ENCODE measurements at places on chromosomes 7 and 10.

- no peak for DNase-seq
Observed at GRCh38 chr10:3807211-3807927, 22.4 kb upstream of the KLF6 start.

DNA sequence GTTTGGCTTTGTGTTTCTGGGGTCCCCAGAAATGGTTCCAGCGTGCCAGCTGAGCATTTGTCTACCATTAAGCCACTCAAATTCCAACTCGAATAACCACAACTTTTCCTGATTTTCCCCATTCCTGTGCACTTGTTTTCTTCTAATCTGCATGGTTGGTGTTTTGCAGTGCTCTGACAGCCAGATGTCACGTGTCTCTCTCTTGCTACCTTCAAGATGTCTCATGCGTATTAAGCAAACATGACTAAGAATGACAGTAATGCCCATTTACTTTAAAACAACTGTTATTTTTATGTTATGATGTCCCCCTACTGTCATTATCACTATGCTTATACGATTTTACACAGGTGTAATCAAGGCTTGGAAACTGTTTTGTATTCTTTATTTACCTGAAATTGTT, 35.2 kb upstream of the MXI1 start:
- no peak for DNase-seq

DNA sequence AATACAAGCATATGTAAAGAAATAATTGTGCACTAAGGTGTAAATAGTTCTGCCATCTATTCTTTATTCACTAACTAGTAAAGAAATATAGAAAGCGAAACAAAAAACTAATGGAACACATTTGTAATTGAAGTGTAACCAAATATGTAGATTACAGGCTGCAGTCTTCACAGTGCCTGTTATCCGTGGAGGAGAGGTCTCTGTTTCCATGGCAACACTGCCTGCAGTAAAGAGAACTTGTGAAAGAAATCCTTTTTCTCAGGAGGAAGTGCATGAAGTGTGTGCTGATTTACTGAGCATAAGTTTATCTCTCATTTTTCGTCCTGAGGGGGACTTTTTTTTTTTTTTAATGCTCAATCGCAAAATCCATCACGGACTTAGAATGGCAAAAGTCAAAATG, 102.5 kb downstream of the APBB1IP start:
- no peak for DNase-seq

GRCh38 chr10:96767611-96768010, 47.3 kb upstream of the PIK3AP1 start:
- DNase-seq: no peak

DNA sequence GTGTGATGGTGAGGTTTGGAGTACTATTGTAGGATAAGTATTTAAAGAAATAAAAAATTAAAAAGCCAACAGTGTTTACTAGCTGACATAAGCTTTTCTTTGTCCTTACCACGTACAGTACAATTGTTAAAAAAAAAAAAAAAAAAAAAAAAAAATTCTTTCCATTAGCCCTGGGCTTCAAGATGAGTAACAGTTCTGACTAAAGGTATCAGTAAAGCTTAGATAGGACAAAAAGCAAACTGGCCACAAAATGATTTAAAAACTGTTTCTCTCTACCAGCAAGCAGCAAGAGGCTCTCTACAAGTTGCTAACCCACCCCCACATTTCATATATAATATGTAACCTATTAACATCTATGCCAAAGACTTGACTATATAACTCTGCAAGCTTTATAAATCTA, 17.5 kb downstream of the HYCC1 start:
- DNase-seq: no peak

DNA sequence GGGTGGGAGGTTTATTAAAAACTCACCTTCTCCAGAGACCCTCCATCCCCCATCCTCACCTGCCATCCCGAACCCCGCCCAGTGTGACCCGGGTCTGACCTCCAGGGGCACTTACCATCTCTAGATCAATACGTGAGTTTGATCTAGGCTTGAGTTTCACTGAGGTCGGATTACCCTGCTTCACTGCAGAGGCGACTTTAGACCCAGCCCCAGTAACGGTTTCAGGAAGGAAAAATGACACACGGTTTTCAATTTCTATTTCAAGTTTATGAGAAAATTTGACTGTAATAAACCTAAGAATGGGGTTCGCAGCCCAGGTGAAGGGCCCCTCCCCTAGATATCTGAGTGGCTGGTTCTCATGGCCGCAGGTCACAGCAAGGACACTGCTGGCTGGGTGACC, 33.1 kb downstream of the RCC1L start:
- DNase-seq: no peak

GRCh38 chr10:97333601-97334369, 744 bp downstream of the FRAT2 start:
- DNase-seq: no peak

DNA sequence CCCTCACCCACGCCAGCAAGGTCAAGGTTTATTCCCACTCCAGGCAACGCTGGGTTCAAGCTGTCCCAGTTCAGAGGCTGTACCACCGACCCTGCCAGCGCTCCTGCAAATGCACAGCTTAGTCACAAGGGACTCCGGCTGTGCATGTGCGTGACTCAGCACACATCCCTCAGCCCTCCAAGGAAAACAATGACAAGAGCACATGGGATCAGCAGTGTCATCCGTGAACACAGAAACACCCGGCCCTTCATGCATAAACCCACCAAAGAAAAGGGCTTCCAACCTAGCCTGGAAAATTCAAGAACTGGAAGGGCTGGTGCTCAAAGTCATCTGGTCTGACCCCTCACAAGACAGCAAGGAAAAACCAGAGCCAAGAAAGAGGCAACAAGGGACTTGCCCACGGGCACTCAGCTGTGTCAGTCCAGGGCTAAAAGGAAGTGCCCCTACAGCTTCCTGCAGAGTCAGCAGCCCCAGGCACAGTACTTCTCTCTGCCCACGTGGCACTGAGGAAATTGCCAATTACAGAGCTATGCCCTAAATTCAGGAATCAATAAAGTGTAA, 106.1 kb downstream of the KCNMA1 start:
- no peak for DNase-seq

DNA sequence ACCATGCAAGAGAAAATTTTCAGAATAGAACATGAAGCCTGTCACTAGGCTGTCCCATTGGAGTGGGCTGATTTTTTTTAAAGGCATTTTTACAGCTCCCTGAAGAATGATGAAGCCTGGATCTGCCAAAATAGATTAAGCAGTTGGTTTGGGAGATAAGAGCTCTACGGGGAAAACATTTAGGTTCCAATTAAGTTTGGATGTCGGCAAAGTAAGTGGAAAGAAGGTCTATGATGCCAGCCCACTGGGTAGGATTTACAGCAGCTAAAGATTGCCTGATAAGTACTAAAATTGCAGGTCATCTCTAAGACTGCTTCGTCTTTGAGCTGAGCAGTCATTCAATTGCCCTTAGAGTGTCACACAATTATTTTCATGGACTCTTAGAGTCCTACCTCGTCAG, 939.2 kb upstream of the CELF2 start:
- no peak for DNase-seq

- no peak for DNase-seq
Observed at GRCh38 chr10:114432566-114433093, 28.3 kb upstream of the AFAP1L2 start.

DNA sequence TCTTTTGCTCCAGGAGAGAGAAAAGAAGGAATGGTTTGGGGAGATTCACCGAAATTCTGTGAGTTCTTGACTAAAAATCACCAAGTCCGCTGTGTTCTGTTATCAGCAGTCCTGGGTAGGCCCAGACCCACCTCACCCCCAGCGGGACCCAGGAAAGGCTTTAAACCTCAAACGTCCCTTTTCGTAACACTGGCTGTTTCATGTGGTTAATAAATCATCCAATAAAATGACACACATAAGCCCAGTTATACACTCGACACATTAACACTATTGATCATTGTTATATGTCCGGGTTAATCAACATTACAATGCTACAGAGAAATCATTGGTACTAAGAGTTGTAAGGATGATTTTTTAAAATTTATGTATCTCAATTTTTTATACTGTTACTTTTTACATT, 25.2 kb downstream of the DIP2C start:
- no peak for DNase-seq

- DNase-seq: no peak
Observed at GRCh38 chr10:95500649-95501048, 60.5 kb downstream of the SORBS1 start.

GRCh38 chr7:55509322-55509721, 63.0 kb downstream of the VOPP1 start:
- DNase-seq: no peak

GRCh38 chr10:3702569-3702968, 82.4 kb downstream of the KLF6 start:
- DNase-seq: peak; percentile 33

DNA sequence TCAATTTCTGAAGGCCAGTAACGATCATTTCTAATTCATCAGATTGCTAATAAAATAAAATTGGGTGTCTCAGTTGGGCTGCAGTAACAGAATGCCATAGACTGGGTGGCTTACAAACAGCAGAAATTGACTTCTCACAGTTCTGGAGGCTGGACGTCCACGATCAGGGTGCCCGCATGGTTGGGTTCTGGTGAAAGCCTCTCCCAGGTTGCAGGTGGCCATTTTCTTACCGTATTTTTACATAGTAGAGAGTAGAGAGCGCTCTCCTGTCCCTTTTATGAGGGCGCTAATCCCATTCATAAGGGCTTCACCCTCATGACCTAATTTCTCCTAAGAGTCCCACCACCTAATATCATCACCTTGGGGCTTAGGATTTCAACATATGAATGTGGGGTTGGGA, 106.0 kb downstream of the SPAG6 start:
- no peak for DNase-seq

DNA sequence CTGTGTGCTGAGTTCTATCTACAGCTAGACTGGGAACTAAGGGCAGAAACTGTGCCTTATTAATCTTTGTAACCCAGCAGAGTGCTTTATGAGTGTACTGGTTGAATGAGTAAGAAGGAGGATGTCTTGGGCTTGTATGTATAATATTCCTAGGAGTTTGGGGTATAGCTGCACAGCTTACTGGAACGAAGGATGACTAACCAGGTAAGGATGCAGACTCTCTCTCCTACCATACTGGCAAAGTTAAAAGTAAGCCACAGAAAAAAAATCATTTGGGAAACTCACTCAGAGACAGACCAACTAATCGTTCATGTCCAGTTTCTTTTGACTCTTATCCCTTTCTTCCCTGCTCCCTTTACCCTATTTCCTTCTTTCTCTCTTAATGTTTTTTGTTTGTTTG, 1.4 kb upstream of the DHTKD1 start:
- DNase-seq: no peak

DNA sequence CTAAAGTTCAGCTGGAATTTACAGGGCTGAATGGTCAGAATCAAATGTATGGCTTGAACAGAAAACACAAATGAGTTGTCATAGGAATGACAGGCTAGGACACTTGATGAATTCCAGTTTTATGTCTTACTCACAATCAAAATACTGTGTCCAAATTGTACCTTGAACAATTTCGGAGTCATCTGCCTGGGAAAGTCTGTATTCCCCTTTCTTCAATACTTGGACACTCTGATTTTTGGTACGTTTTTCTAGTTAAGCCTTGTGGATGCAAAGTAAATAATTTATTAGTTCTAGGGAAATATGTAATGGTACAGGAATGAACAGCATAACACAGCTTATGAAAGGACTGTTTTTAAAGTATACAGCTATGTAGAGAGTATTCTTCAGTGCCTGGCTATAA, 100.4 kb downstream of the ITGB8 start:
- DNase-seq: no peak

DNA sequence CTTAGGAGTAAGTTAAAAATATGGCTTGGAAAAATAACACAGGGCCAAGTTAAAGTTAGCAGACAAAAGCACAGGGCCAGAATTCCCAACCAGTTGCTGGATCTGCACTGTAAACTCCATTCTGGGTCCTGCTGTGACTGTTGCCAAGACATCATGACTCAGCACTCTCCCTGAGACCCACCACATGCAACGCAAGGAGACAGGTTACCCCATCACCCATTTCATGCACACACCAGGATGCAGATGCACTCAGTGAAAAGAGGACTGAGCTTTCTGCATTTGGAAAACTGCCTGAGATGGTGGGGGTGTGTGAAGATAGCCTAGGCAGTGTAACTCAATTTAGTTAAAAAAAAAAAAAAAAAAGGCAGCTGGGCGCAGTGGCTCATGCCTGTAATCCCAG, 97.6 kb upstream of the ZNF438 start:
- DNase-seq: no peak

GRCh38 chr7:91949221-91950009, 8.8 kb downstream of the AKAP9 start:
- no peak for DNase-seq

GRCh38 chr10:94403380-94404213, 1.3 kb downstream of the TBC1D12 start:
- DNase-seq: peak; percentile 76

DNA sequence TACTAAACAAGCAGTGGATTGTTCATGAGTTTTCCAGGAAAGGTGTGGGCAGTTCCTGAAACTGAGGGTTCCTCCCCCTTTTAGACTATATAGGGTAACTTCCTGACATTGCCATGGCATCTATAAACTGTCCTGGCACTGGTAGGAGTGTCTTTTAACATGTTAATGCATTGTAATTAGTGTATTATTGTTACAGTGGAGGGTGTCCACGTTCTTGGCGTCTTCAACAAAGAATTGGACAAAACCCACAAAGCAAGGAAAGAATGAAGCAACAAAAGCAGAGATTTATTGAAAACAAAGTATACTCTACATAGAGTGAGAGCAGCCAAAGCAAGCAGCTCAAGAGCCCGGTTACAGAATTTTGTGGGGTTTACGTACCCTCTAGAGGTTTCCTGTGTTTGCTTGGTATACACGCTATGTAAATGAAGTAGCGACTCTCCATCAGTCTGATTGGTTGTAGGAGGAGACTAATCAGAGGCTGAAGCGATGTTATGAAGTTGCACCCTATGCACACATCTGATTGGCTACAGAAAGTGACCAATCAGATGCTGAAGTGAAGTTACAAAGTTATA, 175.2 kb downstream of the NSUN6 start:
- DNase-seq: no peak

DNA sequence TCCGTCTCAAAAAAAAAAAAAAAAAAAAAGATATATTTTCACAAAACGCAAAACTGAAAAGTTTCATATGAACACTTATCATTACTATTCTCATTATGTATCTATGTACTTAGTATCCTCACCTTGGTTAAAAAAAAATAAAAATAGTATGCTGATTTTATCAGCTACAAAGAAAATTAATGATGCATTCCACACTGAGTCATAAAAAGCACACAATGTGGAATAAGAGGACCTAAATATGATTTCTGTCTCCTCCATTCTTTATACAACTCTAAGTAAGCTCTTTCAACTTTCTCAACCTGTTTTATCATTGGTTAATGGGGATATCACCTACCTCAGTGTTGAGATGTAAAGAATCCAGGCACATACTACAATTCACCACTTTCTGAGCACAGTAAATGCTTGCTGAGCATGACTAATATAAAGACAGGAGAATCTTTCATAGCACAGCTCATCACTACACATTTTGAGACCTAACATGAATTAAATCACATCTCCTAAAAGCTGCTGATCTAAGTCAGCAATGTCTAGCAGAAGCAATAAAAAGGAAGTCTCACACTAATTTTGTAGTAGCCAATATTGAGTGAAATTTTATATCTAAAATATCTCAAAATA, 2.7 kb downstream of the SNX13 start:
- DNase-seq: no peak

GRCh38 chr7:2567679-2568278, 9.0 kb downstream of the IQCE start:
- DNase-seq: peak; percentile 42

All from HepG2 (cell line).